ENCODE measurements at places on chromosomes 4 and X.

DNA sequence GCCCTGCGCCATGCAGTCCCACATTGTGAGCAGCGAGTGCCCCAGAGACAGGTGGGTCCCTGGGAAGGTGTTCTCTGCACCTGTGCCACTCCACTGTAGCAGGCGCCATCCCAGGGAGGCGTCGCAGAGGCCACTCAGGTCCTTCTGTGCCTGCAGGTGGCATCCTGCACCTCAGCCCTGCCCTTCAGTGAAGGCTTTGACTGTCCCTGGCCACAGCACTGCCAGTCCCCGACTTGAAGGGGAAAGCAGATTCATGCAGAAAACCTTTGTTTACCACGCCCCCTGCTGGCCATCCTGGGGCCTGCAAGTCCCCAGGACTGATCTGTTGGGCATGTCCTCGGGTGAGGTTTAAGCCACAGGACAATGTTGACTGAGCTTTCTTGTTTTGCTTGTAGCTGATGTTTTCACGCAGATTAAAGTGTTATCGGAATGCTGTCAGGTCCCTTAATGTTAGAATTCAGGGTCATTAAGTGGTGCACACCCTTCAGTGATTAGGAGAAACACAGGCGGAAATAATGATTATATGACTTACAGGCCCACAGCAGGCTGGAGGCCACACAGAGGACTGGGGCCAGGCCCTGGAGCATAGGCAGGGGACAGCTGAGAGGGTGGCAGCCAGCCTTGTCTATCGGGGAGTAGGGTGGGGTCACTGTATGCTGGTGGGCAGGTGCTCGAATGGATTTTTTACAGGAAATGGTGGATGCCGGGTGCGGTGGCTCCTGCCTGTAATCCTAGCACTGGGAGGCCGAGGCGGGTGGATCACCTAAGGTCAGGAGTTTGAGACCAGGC lies 5.0 kb downstream of the TACC3 start:
- peak; percentile 36 for DNase-seq

DNA sequence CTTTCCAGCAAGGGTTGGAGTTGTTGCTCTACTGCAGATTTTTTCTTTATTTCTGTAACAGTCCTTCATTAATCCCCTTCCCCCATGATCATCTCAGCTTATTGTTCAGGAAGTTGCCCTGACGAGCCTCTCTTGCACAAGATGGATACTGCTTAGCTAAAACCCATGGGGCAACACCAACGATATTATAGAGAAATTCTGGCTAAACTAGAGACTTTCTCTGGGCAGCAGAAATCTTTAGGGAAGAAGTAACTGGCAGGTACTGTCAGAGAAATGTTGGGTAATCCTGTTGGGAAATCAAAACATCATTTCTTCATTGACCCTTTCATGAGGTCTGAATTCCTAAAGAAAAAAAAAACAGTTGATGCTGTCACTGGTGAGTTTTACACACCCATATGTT lies 921.3 kb downstream of the NLGN4X start:
- DNase-seq: no peak

- no peak for DNase-seq
Observed at GRCh38 chr4:151469970-151470369, 61.0 kb downstream of the FHIP1A start.

- DNase-seq: no peak
Observed at GRCh38 chr4:73648478-73648877, 28.2 kb upstream of the RASSF6 start.

DNA sequence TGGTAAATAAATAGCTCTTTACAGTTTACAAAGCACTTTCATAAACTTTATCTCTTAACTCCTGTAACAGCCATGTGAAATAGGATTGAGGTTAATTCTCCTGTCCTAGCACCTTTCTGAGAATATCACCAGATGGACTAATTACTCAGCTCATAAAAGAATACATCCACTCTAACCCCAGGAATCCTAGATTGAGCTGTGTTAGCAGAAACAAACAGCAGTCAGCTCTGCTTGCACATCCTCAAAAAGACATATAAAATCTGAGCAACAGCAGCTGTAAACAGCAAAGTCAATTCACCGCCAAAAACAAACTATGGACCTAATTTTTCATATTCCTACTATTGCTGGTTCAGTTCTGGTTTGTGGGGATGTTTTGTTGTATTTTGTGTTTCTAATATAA lies 182.8 kb downstream of the QDPR start:
- DNase-seq: no peak

All from NCI-H2227 treated with DMSO at 0.1 percent for 48 hours (cell line).